Thoracic aorta endothelial cell (primary cell): ENCODE measurements at places on chromosomes 1 and 21. TPM values are rescaled to one million over a fixed set of nuclear protein-coding genes. Genes with fewer than 3 reads are reported as not detected.

HHIPL2 gene
- total RNA-seq: under 0.01 and 0.07 TPM in 2 replicates

CACHD1 gene
- total RNA-seq: 5.7 and 11.1 TPM in 2 replicates

C1orf94 gene
- total RNA-seq: not detected in 2 replicates

EPHB2 gene
- 28.7 and 59.0 TPM in 2 replicates for total RNA-seq

ALPL gene
- not detected in 2 replicates for total RNA-seq

CNIH3 gene
- 0.72 and 1.6 TPM in 2 replicates for total RNA-seq

NHLH1 gene
- total RNA-seq: 0.13 TPM in 1 of 2 replicates, not detected in the other

MTARC2 gene
- 8.1 and 14.1 TPM in 2 replicates for total RNA-seq

FNDC10 gene
- total RNA-seq: 0.65 and 0.80 TPM in 2 replicates

AMPD1 gene
- not detected in 2 replicates for total RNA-seq

TSTD1 gene
- total RNA-seq: 7.4 and 50.5 TPM in 2 replicates

ZBTB17 gene
- total RNA-seq: 26.7 and 30.3 TPM in 2 replicates

RXFP4 gene
- total RNA-seq: not detected in 2 replicates

SLC45A3 gene
- 7.0 and 10.1 TPM in 2 replicates for total RNA-seq

FAM151A gene
- not detected in 2 replicates for total RNA-seq

ANKRD45 gene
- 0.13 and 0.22 TPM in 2 replicates for total RNA-seq

PTGFRN gene
- 12.8 and 18.5 TPM in 2 replicates for total RNA-seq

KCNE1 gene
- 0.27 and 0.29 TPM in 2 replicates for total RNA-seq

CCT3 gene
- total RNA-seq: 564 and 587 TPM in 2 replicates

RIPPLY3 gene
- not detected in 2 replicates for total RNA-seq

MEX3A gene
- total RNA-seq: 7.8 and 8.3 TPM in 2 replicates

ATP6V1G3 gene
- not detected in 2 replicates for total RNA-seq

ANGPTL3 gene
- total RNA-seq: 0.07 TPM in 1 of 2 replicates, not detected in the other

CRYBG2 gene
- total RNA-seq: not detected in 2 replicates
